ENCODE measurements at places on chromosomes 6 and 20.
A peak's percentile ranks its signal among the peaks of the same experiment; 100 is the strongest.

GRCh38 chr20:36847710-36848040 is 28.3 kb upstream of the TLDC2 start:
- DNase-seq: no peak

DNA sequence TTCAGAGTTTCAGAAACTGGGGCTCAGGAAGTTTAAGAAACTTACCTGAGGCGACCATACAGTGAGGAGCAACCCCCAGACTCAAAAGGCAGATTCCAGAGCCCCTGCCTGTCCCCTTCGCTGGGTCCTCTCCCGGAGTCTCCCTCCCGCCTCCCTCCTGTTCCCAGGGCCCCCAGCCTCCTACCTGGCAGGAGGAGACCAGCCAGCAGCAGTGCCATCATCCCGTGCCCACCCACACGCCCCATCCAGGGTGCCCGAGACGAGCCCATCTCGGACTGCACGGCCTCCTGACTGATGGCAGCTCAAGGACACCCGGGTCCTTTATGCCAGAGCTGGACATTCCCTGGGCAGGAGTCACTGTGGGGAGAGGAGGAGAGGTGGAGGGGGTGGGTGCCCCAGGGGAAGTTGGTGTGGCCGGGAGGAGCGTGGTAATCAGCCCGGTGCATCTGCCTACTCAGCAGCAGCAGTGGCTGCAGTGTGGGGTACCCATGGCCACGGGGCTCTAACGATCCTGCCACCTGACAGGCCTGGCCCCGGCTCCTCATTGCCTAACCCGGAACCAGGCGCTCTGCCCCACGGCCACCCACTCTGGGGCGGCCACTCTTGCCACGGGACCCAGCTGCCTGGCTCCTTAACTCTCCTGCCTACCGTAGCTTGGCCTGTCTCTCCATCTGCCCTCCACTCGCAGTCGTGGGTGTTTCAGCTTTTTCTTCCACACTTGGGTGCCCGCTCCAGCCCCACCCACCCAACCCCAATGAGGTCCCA is at the start of gene CDSN:
TSS of gene CDSN (minus strand) at position 296 of the 765 bp plus-strand sequence. CDS start at position 269, 27 bp downstream.
- no peak for DNase-seq

DNA sequence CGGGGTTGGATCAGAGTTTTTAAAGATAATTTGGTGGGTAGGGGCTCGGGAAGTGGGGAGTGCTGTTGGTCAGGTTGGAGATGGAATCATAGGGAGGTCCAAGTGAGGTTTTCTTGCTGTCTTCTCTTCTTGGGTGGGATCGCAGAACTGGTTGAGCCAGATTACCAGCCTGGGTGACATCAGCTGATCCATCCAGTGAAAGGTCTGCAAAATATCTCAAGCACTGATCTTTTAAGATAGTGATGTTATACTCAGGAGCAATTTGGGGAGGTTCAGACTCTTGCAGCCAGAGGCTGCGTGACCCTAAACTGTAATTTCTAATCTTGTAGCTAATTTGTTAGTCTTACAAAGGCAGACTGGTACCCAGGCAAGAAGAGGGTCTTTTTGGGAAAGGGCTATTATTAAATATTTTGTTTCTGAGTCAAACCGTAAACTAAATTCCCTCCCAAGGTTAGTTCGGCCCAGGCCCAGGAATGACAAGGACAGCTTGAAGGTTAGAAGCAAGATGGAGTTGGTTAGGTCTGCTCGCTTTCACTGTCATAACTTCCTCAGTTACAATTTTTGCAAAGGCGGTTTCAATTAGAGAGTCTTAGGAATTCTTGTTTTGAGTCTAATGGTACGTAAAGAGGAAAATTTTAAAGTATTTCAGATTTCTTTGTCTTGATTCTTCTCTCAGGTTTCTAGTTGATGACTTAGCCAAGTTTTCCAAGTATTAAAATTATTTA is 53.1 kb downstream of the SCAF8 start:
- no peak for DNase-seq

- DNase-seq: no peak
Observed at GRCh38 chr6:2134554-2134953, 110.9 kb downstream of the GMDS start.

- no peak for DNase-seq
Observed at GRCh38 chr6:39937686-39938333, 3.5 kb upstream of the MOCS1 start.

GRCh38 chr20:56676001-56676400 is 46.9 kb downstream of the TFAP2C start:
- no peak for DNase-seq

GRCh38 chr20:31693987-31694661 is 28.5 kb downstream of the BCL2L1 start:
- no peak for DNase-seq

GRCh38 chr6:74939151-74939708 is 266.6 kb downstream of the COL12A1 start:
- DNase-seq: no peak

GRCh38 chr6:47353871-47354270 is 44.2 kb upstream of the TNFRSF21 start:
- DNase-seq: no peak

GRCh38 chr6:139582956-139583355 is 208.5 kb upstream of the CITED2 start:
- DNase-seq: no peak

DNA sequence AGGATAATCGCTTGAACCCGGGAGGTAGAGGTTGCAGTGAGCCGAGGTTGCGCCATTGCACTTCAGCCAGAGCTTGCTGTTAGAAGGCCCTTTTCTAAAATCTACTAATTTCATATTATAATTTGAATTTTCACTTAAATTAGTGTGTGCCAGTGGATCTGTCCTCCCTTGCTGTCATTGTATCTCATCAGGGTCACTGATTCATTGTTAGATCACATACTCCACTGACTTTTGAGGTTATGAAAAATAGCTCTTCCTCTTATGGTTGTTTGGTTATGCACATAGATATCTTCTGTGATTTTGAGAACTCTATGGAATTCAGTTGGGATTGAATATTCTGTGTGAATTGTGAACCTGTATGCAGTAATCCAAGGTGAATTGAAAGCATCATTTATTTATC is 53.1 kb upstream of the TULP4 start:
- DNase-seq: no peak

- DNase-seq: peak; percentile 89
Observed at GRCh38 chr6:138107078-138107751, at the start of gene PERP. Gene PERP, minus strand, starts transcription at chr6:138107419. Its CDS starts 79 bp downstream, at chr6:138107340.

DNA sequence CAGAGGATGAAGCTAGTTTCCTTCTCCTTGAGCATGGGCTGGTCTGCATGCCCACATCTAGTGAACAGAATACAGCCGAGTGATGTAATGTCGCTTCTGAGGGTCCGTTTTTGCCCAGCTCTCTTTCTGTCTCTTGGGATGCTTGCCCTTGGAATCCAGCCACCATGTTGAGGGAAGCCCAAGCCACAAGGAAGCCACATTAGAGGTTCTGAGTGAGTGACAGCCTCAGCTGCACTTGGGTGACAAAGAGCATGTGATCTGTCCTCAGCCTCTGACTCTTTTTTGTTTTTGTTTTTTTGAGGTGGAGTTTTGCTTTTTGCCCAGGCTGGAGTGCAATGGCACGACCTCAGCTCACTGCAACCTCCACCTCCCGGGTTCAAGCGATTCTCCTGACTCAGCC is 100.6 kb upstream of the SALL4 start:
- DNase-seq: no peak

DNA sequence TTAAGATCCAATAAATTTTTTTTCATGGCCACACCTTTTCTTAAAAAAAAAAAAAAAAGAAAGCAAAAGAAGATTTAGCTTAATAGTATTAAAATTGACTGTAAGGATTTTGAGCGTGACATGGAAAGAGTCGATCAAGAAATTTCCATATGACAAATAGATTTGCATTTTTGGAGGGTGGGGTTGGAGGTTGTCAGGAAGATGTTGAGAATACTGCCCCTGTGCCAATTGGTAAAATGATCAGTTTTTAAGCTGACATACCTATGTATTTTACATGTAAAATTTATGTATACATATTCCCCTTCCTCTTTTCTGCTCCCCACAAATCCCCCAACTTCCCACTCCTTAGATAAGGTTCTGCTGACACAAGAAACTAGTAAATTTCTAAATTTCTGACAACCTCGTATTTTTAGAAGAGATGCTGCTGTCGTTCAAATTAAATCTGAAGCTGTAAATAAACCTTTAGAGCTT is 520.9 kb downstream of the CD83 start:
- DNase-seq: no peak

- DNase-seq: no peak
Observed at GRCh38 chr6:144901412-144901811, 616.3 kb downstream of the UTRN start.

GRCh38 chr20:10059006-10059405 is 24.2 kb downstream of the ANKEF1 start:
- no peak for DNase-seq

GRCh38 chr20:41631826-41632225 is 13.6 kb upstream of the CHD6 start:
- DNase-seq: no peak

Data from spleen (tissue), 13 donors.